Mesothelial cell of epicardium (in vitro differentiated cells): ENCODE measurements at places on chromosomes 5 and 9. TPM values are rescaled to one million over a fixed set of nuclear protein-coding genes. Genes with fewer than 3 reads are reported as not detected.

DNA sequence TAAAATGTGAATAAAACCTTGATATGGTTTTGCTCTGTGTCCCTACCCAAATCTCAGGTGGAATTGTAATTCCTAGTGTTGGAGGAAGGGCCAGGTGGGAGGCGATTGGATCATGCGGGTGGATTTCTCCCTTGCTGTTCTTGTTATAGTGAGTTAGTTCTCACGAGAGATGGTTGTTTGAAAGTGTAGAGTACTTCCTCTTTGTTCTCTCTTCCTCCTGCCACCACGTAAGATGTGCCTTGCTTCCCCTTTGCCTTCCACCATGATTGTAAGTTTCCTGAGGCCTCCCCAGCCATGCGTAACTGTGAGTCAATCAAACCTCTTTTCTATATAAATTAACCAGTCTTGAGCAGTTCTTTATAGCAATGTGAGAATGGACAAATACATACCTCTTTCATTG, 34.9 kb downstream of the TARS1 start:
- H3K4me3 ChIP-seq: no peak overlapping the region
- no peak overlapping the region for H3K27ac ChIP-seq
- H3K4me1 ChIP-seq: peaks cover 6% of the 10 kb centered on the region
- no peak for DNase-seq
- H3K36me3 ChIP-seq: peaks cover 49% of the 10 kb centered on the region

DNA sequence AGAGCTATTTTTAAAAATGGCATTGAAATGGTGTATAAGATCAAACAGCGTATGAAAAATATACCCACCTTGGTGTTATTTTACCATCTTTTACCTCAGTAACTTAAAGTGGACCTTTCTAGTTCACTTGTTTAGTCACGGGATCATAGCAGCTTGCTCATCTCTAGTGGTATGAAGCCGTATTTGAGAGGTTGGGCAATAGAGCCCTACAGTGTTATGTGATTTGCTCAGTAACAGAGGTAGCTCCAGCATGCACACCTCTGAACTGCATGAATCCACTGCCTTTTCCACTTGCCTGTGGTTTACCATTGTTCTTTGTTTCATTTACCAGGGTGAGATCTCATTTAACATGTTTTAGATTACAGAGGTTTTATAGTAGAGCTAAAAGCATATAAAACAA, 134.4 kb downstream of the ATG10 start:
- no peak overlapping the region for H3K27ac ChIP-seq
- no peak overlapping the region for H3K4me3 ChIP-seq
- no peak for DNase-seq
- no peaks in the 10 kb centered on the region for H3K27me3 ChIP-seq

GRCh38 chr5:3511519-3511918, 84.1 kb upstream of the IRX1 start:
- H3K4me3 ChIP-seq: no peak overlapping the region
- H3K27ac ChIP-seq: no peak overlapping the region
- H3K27me3 ChIP-seq: no peaks in the 10 kb centered on the region
- H3K36me3 ChIP-seq: peaks cover 4% of the 10 kb centered on the region
- H3K4me1 ChIP-seq: peaks cover 24% of the 10 kb centered on the region
- DNase-seq: no peak

- no peak for DNase-seq
- H3K27ac ChIP-seq: no peak overlapping the region
- peaks cover 10% of the 10 kb centered on the region for H3K4me1 ChIP-seq
- no peaks in the 10 kb centered on the region for H3K27me3 ChIP-seq
These were observed 60.7 kb downstream of the NDST1 start for GRCh38 chr5:150568663-150569062.

DNA sequence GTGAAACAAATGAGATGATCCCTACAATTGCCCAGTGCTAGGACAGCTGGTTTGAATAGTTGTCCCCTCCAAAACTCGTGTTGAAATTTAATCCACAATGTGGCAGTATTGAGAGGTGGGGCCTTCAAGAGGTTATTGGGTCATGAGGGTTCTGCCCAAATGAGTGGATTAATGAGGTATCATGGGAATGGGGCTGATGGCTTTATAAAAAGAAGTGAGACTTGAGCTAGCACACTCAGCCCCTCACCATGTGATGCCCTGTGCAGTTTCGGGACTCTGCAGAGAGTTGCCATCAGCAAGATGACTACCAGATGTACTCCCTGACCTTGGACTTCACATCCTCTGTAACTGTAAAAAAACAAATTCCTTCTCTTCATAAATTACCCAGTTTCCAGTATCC, 33.1 kb downstream of the RANBP6 start:
- H3K27me3 ChIP-seq: no peaks in the 10 kb centered on the region
- peaks cover 19% of the 10 kb centered on the region for H3K36me3 ChIP-seq
- no peak overlapping the region for H3K4me3 ChIP-seq
- no peak for DNase-seq
- H3K4me1 ChIP-seq: peaks cover 5% of the 10 kb centered on the region
- no peak overlapping the region for H3K27ac ChIP-seq

DNA sequence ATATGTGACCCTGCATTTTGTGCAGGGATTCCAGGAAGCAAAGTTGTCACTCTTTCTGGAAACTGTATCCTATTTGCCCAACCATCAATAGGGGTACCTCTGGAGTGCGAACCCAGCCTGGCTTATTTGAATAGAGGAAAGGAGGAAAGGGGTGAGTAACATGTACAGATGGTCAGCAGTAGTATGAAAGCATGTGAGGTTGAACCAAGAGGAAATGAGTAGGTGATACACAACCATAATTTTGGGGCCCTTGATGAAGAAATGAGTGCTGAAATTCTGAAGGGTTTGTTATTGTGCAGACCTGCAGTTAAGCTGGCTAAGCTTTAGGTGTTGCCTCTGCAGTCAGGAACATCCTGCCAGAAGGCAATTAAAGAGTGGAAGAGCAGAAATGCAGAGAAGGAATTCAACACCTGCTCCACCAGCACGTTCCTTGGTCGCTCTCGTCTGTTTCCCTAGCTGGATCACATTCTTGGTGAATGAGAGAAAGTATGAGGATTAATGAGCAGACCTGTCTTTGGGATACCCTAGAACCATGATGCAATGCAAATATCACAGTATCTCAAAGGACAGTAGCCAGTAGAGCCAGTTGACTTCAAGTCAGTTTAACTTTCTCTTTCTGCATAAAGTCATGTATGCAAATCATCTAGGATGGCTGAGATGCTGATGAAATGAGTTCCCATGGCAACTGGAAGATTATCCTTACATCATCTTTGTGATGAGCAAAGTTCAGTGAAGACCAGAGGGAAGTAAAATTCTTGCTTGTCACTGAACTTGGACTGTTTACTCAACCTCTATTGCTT, 13.2 kb upstream of the IL12B start:
- H3K36me3 ChIP-seq: no peaks in the 10 kb centered on the region
- H3K4me3 ChIP-seq: no peak overlapping the region
- peaks cover 13% of the 10 kb centered on the region for H3K4me1 ChIP-seq
- no peak for DNase-seq
- no peak overlapping the region for H3K27ac ChIP-seq
- H3K27me3 ChIP-seq: peaks cover 41% of the 10 kb centered on the region

- no peaks in the 10 kb centered on the region for H3K4me1 ChIP-seq
- H3K27ac ChIP-seq: no peak overlapping the region
- H3K27me3 ChIP-seq: no peaks in the 10 kb centered on the region
- peaks cover 6% of the 10 kb centered on the region for H3K36me3 ChIP-seq
These were observed 14.2 kb downstream of the ANGPTL2 start for GRCh38 chr9:127107929-127108876.

GRCh38 chr9:81609782-81610739, 79.3 kb downstream of the TLE1 start:
- no peak overlapping the region for H3K4me3 ChIP-seq
- no peak for DNase-seq
- H3K4me1 ChIP-seq: peaks cover 15% of the 10 kb centered on the region
- no peak overlapping the region for H3K27ac ChIP-seq
- peaks cover 70% of the 10 kb centered on the region for H3K36me3 ChIP-seq

DNA sequence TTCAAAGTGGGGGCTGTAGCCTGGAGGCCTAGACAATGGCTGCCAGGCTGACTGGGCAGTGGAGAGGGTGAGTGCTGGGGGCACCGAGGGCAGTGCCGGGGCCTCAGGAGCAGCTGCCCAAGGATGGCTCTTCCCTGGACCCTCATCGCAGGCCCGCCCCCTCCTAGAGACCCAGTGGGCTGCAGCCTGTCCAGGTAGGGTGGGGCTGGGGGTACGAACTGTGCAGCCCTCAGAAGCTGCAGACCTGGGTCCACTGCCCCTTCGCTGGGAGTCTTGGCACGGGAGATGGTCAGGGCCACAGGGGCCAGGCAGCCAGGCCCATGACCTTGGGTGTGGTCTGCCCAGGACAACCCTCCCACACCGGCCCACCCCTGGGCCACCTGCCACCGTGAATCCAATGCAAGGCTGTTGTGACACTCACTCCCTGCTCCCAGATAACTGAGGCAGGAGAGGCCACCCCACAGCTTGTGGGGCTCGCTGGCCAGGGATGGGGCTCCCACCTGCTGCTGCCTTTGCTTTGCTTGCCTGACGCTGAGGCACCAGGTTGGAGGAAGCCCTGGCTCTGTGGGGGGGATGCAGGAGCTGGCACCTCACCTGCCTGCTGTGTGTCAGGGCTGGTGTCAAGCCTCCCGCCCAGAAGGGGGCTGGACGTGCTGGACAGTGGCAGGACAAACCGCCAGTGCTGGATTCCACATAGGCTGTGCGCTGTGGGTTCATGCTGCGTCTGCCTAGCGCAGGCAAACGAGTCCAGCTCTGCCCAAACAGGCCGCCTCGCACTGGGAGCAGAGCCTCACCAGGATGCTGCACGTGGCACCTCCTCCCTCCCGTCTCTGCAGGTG, 23.1 kb upstream of the SLC9A3 start:
- H3K4me1 ChIP-seq: no peaks in the 10 kb centered on the region
- no peak for DNase-seq
- H3K4me3 ChIP-seq: no peak overlapping the region
- peaks cover 32% of the 10 kb centered on the region for H3K27me3 ChIP-seq

- no peak overlapping the region for H3K27ac ChIP-seq
- H3K27me3 ChIP-seq: peaks cover 63% of the 10 kb centered on the region
- peaks cover 6% of the 10 kb centered on the region for H3K36me3 ChIP-seq
- peak; percentile 51 for DNase-seq
- peaks cover 17% of the 10 kb centered on the region for H3K4me1 ChIP-seq
- peak overlapping the region; percentile 75 for H3K4me3 ChIP-seq
These were observed 145.5 kb downstream of the ERCC6L2 start for GRCh38 chr9:96020792-96021550.

DNA sequence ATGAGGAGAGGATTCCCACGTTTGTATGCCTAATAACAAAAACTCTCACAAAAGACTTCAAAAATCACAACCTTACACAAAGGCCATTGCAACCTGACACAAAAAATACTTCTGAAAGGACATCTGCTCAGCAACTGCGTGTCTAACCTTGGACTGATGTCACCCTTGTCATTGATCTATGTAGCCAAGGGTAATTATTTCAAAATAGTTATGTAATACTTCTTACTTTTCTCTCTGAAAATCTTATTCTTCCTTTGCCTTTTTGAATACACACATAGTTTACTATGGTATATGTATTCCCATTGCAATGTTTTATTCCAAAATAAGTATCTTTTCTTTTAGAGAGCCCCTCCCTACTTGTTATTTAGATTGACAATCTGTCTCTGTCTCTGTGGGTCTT, 355.3 kb downstream of the MSX2 start:
- no peaks in the 10 kb centered on the region for H3K36me3 ChIP-seq
- no peaks in the 10 kb centered on the region for H3K4me1 ChIP-seq
- H3K4me3 ChIP-seq: no peak overlapping the region
- no peak overlapping the region for H3K27ac ChIP-seq
- H3K27me3 ChIP-seq: peaks cover 13% of the 10 kb centered on the region

DNA sequence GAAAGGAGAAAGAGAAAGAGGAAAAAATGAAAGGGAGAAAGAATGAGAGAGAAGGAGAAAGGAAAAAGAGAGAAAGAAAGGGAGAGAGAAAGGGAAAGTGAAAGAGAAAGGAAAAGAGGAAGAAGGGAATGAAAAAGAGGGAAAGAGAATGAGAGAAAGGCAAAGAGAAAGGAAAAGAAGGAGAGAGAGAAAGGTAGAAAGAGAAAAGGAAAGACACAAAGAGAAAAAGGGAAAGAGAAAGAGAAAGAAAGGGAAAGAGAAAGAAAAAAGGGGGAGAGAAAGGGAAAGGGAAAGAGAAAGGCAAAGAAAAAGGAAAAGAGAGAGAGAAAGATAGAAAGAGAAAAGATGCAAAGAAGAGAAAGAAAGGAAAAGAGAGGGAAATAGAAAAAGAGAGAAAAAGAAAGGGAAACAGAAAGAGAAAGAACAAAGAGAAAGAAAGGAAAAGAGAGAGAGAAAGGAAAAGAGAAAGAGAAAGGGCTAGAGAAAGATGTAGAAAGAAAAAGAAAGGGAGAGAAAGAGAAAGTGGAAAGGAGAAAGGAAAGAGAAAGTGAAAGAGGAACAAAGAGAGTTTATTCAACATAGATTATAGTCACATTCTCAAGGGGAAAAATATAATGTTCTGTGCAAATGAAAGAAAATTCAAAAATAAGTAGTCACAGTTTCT, 165.2 kb downstream of the TMEM38B start:
- no peak overlapping the region for H3K4me3 ChIP-seq
- peaks cover 6% of the 10 kb centered on the region for H3K4me1 ChIP-seq
- no peak for DNase-seq
- H3K36me3 ChIP-seq: no peaks in the 10 kb centered on the region
- no peak overlapping the region for H3K27ac ChIP-seq
- peaks cover 1% of the 10 kb centered on the region for H3K27me3 ChIP-seq

DNA sequence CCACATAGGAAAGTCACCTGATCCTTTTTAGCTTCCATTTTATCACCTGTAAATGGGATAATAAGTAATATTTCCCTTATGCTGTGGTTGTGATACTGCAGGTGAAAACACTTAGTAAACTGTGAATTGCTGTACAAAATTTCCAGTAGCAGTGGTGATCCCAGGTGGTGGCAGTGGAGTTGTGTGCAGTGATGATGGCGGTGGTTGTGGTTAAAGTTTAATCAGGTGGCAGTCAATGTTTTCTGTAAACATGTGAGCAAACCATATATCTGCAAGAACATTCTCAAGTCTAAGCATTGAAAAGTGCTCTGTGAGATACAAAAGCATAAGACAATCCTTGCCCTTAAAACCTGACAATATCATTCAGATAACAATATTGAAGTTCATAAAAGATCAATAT, 480.2 kb downstream of the RASEF start:
- H3K4me3 ChIP-seq: no peak overlapping the region
- H3K36me3 ChIP-seq: peaks cover 5% of the 10 kb centered on the region
- DNase-seq: no peak
- H3K27ac ChIP-seq: no peak overlapping the region
- peaks cover 14% of the 10 kb centered on the region for H3K4me1 ChIP-seq
- H3K27me3 ChIP-seq: no peaks in the 10 kb centered on the region

The PLEKHG4B gene
- 65.6 to 71.2 TPM (median 70.0 TPM) in 3 replicates for total RNA-seq

The NPR3 gene
- 3.3 to 4.1 TPM (median 3.8 TPM) in 3 replicates for total RNA-seq

The TESK1 gene
- 48.7 to 52.9 TPM (median 49.0 TPM) in 3 replicates for total RNA-seq

The TSSK1B gene
- total RNA-seq: 0.38 to 0.78 TPM (median 0.60 TPM) in 3 replicates

The LECT2 gene
- total RNA-seq: not detected in 3 replicates

The SPINK13 gene
- not detected in 3 replicates for total RNA-seq
